ENCODE measurements at places on chromosomes 12 and 14.
A peak's percentile ranks its signal among the peaks of the same experiment; 100 is the strongest.

DNA sequence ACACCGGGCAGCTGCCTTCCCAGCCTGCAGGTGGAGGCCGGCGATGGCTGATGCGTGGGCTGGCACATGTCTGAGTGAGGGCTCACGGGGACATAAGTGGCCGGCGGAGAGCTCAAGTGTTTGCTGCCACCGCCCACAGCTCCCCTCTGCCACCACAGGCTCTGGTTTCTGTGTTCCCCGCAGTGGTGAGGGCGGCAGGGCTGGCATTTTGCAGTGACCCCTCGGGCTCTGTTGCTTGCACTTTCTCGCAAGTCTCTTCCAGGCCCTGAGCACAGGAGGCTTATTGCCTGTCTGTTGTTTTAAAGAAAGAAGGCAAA is 271.0 kb upstream of the RTL1 start:
- DNase-seq, result no peak

DNA sequence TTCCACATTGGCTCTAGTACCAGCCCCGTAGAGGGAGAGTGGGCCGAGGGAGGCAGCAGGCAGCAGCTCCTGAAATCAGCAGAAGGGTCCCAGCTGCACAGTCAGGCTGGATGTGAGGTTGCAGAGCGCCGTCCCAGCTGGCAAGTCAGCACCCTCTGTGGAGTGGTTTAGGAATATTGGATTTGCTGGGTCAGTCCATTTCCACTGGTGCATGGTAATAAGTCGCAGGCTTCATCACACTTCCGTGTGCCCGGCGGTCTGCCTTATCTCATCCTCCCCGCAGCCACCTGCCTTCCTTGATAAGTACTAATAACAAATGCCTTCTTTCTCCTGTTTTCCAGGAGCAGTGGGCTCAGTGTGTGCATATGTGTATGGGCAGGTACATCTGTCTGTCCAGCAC is 112.9 kb downstream of the TSPAN9 start:
- DNase-seq, result peak; percentile 33

- peak; percentile 38 for DNase-seq
Measured at GRCh38 chr12:29073631-29074239, 75.3 kb upstream of the FAR2 start.

DNA sequence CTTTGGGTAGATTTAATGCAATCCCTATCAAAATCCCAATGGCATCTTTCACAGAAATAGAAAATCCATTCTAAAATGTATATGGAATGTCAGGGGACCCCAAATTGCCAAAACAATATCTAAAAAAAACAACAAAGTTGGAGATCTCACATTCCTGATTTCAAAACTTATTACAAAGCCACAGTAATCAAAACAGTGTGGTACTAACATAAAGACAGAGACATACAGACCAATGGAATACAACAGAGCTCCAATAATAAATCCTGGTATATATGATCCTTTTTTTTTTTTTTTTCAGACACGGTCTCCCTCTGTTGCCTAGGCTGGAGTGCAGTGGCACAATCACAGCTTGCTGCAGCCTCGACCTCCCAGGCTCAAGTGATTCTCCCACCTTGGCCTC is 4.7 kb downstream of the TMBIM4 start:
- DNase-seq, result no peak

GRCh38 chr12:90631591-90632212 is 323.3 kb downstream of the CCER1 start:
- DNase-seq, result no peak

DNA sequence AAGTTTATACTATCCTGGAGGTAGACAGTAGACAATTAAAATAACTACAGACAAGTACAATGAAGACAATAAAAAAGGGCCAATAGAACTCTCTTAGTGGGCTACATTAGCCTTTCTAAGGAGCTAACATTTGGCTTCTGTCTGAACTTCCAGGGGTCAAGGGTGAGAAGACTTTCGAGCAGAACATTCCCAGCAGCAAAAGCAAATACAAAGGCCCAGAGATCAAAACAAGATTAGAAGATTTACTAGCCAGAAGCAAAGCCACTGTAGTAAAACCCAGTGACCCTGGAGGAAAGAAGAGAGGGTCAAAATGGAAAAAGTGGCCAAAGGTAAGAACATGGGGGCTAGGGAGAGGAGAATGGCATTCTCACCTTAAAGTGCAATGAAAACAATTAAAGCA is 63.2 kb downstream of the ATP2B1 start:
- no peak for DNase-seq
